ENCODE measurements at places on chromosomes 1 and 21. TPM values are rescaled to one million over a fixed set of nuclear protein-coding genes. Genes with fewer than 3 reads are reported as not detected.

DNA sequence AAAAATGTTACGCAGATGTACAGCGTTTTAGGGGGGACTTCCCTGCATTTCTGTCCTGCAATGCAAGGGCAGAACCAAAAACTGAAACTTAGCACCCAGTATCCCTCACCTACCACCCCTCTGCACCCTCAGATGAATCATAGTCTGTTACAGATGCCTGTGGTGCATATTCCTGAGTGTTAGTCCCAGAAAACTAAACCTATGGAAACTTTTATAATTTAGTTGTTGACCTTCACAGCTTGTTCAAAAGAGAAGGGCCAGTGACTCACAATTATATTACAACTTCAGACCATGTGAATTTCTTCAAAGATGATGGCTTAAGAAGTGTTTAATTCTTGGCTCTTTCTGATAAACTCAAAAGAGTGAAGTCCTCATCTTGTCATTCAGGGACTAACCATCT, 5.8 kb downstream of the PTGER3 start:
- DNase-seq, result no peak

DNA sequence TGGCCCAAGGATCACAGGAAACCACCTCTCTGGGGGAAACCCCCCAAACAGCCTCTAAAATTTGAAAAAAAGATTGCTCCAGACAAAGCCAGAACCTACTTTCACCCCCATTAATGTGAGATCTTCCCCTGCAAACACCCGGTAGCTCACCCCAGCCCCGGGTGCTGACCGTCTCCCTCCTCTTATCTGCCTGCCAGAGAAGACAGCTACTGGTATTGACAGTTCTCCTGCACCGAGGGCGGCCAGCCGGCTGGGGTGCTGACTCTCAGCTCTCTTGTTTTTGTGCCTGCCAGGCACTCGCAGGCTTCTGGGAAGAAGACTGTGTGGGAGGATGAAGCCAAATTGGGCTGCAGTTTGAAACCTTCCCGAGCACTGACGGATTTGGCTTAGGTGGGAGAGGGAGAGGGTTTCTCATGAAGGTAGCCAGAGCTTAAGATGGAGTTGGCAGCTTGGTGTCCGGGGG, 48.2 kb downstream of the RASSF5 start:
- DNase-seq, result no peak

GRCh38 chr1:67580691-67581403, 104.2 kb upstream of the GADD45A start:
- peak; percentile 89 for DNase-seq

DNA sequence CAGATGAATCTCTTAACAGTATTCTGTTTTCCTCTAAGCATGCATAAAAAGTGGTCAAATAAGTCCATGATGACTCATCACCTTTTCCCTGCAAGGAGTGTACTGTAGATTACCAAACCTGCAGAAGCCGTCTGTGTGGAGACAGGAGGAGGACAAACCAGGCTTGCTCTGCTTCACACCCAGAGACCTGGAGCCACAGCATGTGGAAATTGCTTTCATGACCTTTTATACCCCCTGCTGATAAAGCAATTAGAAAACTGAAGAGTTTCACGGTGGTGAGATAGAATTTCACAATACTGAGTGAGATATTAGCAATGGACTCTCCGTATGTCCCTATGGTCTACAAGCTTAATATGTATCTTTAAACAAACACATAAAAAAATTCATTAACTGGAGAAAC, 9.4 kb downstream of the CORT start:
- DNase-seq, result peak; percentile 85

DNA sequence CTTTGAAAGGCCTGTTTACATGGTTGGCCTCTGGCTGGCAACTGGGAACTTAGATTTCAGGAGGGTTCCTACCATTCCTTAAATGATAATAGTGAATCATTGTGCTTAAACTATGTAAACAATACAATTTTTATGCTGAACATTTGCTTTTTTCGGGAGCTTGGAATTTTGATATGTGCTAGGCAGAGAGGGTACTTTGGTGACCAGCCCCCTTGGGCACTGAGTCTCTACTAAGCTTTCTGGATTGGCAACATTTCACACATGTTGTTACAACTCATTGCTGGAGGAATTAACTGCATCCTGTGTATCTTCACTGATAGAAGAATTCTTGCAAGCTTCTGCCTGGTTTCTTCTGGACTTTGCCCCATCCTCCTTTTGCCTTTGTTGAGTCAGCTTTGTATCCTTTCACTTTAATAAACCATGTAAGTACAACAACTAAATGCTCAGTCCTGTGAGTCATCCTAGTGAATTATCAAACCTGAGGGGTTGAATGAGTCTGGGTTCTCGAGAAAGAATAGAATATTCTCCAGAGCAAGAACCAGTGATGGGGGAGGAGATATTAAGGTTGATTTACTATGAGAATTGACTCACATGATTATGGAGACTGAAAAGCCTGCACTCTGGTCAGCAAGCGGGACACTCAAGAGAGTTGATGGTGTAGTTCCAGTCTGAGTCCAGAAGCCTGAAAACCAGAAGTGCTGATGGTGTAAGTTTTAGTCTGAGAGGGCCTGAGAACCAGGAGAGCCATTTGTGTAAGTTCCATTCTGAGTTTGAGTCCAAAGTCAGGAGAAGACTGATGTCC, 3.1 kb upstream of the SLC16A4 start:
- DNase-seq, result peak; percentile 74

- no peak for DNase-seq
Observed at GRCh38 chr1:72567521-72567920, 285.2 kb upstream of the NEGR1 start.

- no peak for DNase-seq
Observed at GRCh38 chr1:98398092-98398491, 263.4 kb upstream of the SNX7 start.

GRCh38 chr1:150282558-150282958, 204 bp downstream of the CIART start:
- DNase-seq, result no peak

GRCh38 chr1:111483166-111483565, 9.4 kb downstream of the C1orf162 start:
- no peak for DNase-seq

- no peak for DNase-seq
Observed at GRCh38 chr1:99084562-99084961, 79.9 kb upstream of the PLPPR5 start.

DNA sequence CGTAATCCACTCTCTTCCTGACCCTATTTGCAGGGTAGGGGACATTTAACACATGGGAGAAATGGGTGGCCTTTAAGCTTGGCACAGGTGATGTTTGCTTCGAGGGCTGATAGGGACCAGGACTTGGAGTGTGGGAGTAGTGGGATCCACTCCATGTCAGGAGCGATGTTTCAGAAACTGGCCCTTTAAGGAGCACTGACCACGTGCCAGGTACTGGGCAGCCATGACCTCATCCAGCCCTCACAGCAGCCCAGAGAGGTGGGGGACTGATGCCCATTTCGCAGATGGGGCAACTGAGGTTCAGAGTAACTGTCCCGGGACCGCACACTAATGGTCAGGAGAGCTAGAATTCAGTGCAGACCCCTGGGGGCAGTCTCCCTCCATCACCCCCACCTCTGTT, 11.4 kb downstream of the PADI3 start:
- no peak for DNase-seq

- no peak for DNase-seq
Observed at GRCh38 chr1:221913351-221913892, 171.5 kb upstream of the DUSP10 start.

DNA sequence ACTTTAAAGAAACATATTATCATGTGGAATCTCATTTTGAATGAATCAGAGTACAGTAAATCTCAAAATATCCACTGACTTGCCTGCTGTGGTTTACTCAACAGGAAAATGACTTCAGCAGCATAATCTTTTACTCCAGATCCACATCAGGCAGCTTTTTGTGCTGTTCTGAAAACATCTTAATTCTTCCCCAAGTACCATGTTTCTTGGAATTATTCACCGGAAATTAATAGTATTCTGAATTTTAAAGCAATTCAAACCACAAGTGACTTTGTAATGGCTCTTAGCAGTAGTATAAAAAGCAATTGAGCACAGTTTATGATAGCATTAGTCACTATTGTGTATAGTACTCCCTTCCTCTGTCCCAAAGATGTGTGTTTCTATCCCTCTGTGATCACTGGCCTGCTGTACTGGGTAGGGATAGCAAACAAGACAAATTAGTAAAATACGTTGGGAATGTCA, 64.2 kb upstream of the ERRFI1 start:
- peak; percentile 91 for DNase-seq

GRCh38 chr1:1364266-1364665, 5.9 kb upstream of the MXRA8 start:
- peak; percentile 53 for DNase-seq

Gene SIM2
- not detected for total RNA-seq

Gene HCRTR1
- not detected for total RNA-seq

Gene CYP4B1
- total RNA-seq, result not detected

Gene ERICH3
- total RNA-seq, result not detected

Gene CRYAA
- total RNA-seq, result not detected

Gene ATP6V1G3
- not detected for total RNA-seq

Data from foreskin keratinocyte (primary cell).